ENCODE measurements at places on chromosomes 5 and 9.

DNA sequence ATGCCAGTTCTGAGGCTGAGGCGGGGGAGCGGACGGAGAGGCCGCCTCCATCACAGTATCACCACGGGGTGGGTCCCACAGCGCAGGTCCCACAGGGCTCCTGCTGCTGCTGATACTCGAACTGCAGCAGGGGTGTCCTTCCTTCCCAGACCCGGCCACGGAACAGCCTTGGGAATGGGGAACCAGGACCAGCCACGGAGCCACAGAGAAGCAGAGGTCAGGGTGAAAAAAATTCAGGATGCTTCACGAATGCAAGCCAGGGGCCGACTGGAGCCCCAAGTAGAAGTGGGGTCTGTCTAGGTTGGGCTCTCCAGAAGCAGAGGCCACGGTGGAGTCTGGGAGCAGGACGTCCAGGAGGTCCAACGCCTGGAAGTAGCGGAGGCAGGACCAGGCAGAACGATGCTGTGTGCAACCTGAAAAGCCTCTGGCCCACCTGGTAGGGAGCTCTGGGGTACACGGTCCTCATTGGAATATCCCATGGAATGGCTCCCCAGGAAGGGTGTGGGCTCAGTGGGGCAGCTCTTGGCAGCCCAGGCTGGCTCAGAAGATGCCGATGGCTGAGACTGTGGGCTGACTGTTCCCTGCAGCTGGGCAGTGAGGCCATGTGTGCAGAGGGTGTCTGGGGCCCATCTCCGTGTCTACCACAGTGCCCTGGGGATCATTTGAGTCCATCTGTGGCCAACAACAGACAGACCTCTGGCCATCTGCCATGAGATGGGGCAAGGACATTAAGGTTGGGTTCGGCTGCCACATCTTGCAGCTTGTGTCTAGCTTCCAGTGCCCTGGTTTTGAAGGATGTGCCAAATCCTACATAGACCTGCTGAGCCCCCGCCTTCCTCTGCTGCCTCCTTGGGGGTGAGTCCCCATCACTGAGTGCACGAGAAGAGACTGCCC lies 66.9 kb upstream of the FCN1 start:
- DNase-seq = no peak

- no peak for DNase-seq
Observed at GRCh38 chr5:121698690-121699089, 153.0 kb upstream of the FTMT start.

- no peak for DNase-seq
Observed at GRCh38 chr5:145221416-145221815, 613.7 kb downstream of the PRELID2 start.

DNA sequence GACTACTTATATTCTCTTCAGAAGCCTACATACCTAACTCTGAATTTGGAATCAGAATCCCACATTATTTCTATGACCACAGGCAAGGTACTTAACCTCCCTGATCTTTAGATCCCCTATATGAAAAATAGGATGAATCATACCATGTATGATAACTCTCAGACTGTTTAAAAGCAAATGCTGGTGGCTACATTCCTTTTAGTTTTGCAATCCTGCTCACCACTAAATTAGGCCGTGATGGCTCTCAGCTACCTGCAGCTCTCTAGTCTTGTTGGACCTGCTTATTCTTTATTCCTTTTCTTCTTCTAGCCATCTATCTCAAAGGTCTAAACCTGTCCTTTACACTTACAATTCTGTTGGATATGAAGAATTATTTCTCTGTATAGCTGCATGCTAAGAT lies 303.4 kb upstream of the ATP10B start:
- DNase-seq = no peak

DNA sequence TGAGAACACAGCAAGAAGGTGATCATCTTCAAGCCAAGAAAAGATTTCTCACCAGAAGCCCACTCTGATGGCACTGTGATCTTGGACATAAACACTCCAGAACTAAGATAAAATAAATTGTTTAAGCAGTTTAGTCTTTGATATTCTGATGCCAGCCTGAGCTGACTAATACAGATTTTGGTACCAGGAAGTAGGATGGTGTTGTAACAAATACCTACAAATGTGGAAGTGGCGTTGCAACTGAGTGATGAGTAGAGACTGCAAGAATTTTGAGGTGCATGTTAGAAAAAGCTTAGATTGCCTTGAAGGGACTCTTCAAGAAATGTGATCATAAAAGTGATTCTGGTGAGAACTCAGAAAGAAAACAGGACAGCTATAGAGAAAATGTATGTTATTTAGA lies 592.4 kb upstream of the DAB2 start:
- DNase-seq = no peak

DNA sequence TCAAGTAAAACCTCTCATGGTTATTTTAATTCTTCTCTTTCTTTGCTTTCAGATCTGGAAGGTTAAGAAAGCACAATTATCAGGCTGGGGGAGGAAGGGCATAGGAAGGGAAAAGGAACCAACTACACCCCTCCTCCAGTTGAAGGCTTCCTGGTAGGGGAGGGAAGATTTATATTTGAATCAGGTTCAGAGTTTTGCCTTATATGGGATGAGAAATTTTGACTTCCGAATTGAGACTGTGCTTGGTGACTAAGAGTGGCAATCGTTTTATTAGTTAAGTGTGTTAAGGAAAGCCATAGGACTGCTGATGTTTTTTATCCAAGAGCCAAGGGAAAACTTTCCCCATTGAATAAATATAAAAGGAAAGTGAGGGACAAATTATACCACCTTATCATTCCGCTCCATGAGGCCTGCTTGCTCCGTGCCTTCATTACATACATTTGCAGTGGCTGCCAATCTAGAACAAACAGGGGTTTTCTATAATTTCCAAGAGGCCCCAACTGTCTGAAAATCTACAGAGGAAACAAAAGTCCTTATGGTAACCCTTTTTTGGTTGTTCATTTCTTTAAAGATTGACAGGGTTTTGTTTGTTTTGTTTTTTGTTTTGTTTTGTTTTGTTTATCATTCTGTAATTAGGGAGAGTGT lies 115.7 kb upstream of the EPB41L4A start:
- DNase-seq = no peak

Data from GOT3 (cell line).